ENCODE measurements at places on chromosomes 6 and 20.

GRCh38 chr6:2086326-2086965 lies 159.0 kb downstream of the GMDS start:
- no peak for DNase-seq

DNA sequence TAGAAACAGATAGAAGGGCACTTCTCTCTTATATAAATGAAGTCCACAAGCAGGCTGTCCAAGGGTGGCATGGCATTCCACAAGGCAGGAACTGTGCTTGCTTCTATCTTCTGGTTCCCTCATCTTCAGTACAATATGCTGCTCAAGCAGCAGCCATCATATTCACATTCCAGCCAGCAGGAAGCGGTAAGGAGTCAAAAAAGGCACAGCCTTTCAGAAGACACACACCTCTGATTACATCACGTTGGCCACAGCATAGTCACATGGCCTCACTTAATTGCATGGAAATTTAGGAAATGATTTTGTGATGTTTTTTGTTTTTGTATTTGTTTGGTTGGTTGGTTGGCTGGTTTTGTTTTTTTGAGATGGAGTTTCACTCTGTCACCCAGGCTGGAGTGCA lies 19.0 kb downstream of the REM1 start:
- DNase-seq = no peak

GRCh38 chr6:126720304-126720703 lies 380.4 kb downstream of the CENPW start:
- DNase-seq = no peak

DNA sequence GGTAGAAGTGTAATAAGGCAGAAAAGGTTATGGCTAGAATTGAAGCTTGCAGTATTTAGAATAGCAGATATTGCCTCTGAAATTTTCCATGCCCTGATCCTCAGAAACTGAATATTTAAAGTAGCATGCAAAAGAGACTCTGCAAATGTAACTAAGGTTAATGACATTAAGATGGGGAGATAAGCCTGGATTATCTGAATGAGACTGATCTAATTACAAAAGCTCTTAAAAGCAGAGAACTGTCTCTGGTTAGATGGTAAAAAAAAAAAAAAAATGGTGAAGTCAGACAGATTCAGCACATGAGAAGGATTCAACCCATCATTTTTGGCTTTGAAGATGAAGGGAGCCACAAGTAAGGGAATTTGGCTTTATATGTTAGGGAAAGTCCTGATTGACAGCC lies 503.7 kb upstream of the IRAK1BP1 start:
- DNase-seq = no peak

GRCh38 chr20:6637160-6637579 lies 130.3 kb upstream of the BMP2 start:
- no peak for DNase-seq

GRCh38 chr6:25692472-25692871 lies 40.5 kb downstream of the SCGN start:
- no peak for DNase-seq

Data from CD4-positive, alpha-beta T cell treated with Interleukin-12 subunit alpha and Interleukin-12 subunit beta, for 1 hour (primary cell).